ENCODE measurements at places on chromosomes 12 and 14.

- no peak for DNase-seq
These were observed 124.4 kb downstream of the DAD1 start for GRCh38 chr14:22464422-22465142.

DNA sequence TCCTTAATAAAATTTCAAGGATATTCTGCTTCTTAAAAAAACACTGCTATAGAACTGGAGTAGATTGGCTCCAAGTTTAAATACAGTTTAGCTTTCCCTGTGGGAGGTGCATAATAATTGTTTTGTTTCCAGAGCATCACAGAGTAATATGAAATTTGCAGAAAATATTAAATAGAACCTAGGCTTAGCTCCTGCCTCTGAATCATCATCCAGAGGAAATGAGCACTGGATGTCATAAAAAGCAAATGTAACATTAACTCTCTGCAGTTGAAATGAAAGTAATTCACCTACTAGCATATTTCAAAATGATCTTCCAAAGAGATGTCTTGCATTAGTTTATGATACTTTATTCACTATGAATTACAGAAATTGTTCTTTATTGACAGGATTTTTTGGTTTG is 769.8 kb downstream of the C12orf50 start:
- no peak for DNase-seq

DNA sequence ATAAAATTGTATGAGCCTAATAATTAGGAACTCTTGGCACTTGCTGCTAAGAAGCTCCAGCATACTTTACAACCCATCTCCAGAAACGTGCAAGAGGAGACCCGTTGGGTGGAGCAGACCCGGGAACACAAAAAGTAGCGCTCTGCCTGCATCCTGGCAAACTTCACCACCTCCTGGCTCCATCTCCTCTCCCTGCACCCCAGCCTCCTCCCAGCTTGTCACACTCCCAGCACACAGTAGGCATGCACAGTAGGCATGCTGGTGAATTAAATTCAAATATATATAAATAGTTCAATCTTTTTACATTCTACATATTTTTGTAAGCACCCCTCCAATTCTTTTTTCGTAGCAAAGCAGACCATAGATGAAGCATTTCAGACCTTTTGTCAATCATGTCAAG is 1.2 kb downstream of the VSIG10 start:
- no peak for DNase-seq

DNA sequence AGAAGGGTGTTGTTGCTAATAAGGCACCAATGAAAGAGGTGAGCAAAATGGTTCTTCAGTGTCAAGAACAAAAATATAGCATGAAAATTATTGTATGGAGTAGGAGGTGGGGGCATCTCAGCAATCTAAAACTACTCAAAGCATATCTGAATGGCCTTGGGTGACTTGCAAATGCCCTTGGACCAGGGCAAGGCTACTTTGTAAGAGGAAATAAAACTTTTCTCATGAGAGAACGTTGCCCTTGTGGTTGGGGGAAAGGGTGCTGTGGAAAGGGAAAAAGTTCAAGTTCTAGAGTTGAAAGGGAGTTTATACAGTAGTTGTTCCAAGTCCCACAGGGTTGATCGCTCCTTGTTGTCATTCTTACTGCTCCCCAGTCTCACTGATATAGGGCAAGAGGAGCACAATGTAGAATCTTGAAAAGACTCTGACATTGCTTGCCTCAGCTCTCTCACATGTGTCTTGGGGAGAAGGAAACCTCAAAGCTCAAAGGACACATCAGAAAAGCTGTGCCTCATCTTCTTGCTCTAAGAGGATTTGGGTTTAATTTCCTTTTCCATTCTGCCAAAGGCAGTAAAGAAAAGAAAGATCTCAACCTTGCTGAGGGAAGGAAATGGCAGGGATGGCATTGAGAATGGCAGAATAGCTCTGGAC is 270.5 kb downstream of the DUSP6 start:
- DNase-seq, result no peak

All from NCI-H2081 (cell line).